ENCODE measurements at places on chromosomes 6 and 20. TPM values are rescaled to one million over a fixed set of nuclear protein-coding genes. Genes with fewer than 3 reads are reported as not detected.
A peak's percentile ranks its signal among the peaks of the same experiment; 100 is the strongest.

KCNK17 gene
- total RNA-seq = not detected

HCRTR2 gene
- total RNA-seq = not detected

PLEKHG1 gene
- total RNA-seq = 1.5 TPM

SMLR1 gene
- not detected for total RNA-seq

EXOC2 gene
- total RNA-seq = 18.8 TPM

PCK1 gene
- not detected for total RNA-seq

TCFL5 gene
- total RNA-seq = 5.9 TPM

MMP24 gene
- not detected for total RNA-seq

GRCh38 chr6:45946352-45946751 lies 69.3 kb downstream of the CLIC5 start:
- no peak for DNase-seq

- no peak for DNase-seq
Measured at GRCh38 chr20:19438488-19438887, 226.0 kb downstream of the SLC24A3 start.

GRCh38 chr20:49310705-49311104 lies 32.8 kb upstream of the ZNFX1 start:
- DNase-seq = no peak

DNA sequence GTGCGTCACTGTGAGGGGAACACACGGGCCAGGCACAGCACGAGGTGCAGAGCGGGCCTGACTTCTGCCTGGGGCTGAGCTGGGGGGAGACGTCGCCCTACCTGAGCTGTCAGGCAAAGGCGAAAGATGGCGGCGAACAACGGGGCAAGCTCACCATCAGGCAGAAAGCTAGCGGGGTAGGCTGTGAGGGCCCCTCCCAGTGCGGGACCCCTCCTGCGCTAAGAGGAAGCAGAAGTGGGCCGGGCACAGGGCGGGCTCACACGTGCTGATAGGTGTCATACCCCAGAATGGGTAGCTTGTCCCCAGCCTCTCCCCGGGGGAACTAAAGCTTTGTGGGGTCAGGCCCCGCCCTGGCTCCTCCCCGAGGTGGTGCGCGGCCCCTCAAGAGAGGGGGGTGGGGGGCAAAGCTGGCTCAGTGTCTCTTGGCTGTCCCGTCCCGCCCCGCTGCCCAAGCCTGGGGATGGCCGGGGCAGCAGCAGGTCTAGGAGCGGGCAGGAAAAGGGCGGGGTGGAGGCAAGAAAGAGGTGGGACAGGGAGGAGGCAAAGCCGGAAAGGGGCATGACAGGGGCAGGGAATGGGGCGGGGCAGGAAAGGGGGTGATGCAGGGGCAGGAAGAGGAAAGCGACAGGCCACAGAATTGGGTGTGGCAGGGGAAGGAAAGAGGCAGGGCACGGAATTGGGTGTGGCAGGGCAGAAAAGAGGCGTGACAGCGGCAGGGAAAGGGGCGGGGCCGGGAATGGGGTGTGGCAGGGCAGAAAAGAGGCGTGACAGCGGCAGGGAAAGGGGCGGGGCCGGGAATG lies 14.7 kb downstream of the UCKL1 start:
- peak; percentile 69 for DNase-seq

GRCh38 chr6:160227769-160228161 lies 30.9 kb downstream of the SLC22A2 start:
- DNase-seq = no peak

DNA sequence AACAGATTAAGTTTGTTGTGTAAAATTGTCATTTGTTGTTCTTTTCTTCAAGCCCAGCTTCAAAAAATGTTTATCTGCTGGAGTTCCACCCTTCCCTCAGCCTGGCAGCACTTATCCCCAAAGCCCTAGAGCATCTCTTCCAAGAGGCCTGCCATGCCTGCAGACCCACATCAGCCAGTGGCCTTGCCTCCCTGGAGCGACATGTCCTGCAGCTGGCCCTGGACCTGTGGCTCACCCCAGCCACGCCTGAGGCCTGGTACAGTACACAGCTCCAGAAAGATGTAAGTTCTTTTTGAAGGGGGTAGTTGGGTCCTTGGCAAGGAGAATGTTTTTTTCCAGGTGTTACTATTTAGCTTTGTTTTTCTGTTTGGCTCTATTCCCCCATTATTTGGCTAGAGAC lies 124.8 kb downstream of the CD164 start:
- no peak for DNase-seq

DNA sequence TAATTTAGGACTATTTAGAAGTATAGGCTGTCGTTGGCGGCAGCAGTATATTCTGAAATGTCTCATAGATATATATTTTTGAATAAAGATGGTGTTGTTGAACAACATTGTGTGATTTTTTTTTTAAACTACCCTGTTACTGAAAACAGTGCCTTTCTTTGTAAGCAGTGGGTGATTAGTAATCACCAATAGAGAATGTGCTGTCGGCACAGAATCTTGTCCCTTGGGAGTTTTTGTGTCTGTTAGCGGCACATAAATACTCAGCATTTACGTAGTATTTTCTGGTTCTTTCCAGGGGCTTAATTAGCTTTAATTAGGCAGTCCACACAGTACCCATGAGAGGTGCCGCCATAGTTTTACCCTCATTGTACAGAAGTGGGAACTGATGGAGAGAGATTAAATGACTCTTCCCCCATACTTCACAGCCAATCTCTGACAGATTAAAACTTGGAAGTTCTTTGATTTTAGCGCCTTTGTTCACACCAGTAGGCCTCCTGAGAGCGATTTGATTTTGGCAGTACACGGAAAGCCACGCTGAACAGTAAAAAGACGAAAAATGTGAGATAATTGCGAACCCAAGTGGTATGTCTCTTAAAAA lies 58.8 kb downstream of the RPRD1B start:
- no peak for DNase-seq

DNA sequence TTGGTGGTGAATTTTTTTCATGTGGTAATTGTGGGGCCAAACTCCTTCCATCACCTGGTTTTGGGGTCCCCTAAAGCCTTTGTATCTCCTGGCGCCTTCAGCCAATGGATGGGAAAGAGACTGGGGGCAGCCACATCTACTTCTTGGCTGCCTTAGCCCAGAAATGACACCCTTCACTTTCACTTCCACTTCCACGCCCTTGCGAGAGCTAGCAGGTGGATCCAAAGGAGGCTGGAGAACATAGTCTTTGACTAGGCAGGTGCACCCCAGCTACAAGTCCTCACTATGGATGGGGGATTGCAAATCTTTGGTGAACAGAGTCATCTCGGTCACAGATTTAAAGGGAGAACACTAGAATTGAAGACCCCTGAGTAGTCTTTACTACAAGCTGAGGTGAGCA lies 70.8 kb downstream of the NDUFAF5 start:
- DNase-seq = no peak

DNA sequence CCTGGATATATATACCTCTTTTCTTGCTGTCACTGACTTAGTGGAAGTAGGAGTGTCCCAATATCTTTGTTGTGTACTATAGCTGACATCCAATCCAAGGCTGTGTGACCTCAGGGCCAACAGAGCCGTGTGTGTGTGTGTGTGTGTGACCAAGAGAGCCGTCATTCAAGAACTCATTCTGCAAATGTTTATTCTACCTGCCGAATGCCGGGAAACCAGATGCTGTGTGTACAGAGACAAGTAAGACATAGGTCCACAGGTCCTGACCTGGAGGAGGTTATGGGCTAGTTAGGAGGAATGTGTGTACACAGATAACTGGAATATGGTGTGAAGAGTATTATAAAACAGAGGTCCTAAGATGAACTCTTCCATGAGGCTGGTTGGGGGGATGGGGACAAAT lies 190.0 kb downstream of the DHX35 start:
- DNase-seq = no peak

GRCh38 chr6:169843110-169843509 lies 91.7 kb downstream of the ERMARD start:
- DNase-seq = no peak

DNA sequence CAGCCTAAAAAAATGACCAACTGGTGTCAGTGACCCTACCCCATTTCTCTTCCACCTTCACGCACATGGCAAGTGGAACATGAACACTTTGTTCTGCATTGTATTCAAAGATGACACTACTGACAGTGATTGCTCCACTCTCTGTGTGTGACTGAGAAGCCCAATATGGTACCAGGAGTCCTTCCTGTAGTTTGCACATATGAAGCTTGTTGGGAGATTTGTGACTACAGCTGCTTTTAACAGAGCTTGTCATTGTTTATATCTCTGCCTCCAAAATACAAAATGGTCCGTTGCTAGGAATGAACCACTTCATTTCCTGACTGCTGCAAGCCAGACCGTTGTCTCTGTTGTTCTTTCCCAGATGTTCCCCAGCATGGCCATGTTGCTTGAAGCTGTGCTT lies 140.3 kb upstream of the TCF21 start:
- DNase-seq = no peak

GRCh38 chr6:44837255-44837654 lies 449.7 kb downstream of the CDC5L start:
- no peak for DNase-seq

DNA sequence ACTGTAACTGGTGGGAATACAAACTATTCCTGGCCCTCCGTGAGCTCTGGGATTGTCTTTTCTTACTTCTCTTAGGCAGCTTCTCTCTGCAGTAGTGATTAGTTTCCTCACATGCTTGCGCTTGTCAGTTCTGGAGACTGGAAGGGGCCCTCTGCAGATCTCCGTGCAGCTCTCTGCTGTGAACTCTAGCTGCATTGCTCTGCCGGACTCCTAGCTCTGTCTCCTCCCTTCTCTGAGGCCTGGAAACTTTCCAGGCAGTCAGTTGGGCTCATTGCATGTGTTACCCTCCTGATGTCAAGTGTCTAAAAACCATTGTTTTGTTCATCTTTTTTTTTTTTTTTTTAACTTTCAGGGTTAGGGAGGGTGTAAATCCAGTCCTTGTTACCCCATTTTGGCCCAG lies 102.3 kb downstream of the CTNNBL1 start:
- no peak for DNase-seq

- DNase-seq = no peak
Measured at GRCh38 chr20:6397115-6397514, 274.3 kb upstream of the FERMT1 start.

GRCh38 chr20:37869334-37869861 lies 33.5 kb upstream of the VSTM2L start:
- no peak for DNase-seq

DNA sequence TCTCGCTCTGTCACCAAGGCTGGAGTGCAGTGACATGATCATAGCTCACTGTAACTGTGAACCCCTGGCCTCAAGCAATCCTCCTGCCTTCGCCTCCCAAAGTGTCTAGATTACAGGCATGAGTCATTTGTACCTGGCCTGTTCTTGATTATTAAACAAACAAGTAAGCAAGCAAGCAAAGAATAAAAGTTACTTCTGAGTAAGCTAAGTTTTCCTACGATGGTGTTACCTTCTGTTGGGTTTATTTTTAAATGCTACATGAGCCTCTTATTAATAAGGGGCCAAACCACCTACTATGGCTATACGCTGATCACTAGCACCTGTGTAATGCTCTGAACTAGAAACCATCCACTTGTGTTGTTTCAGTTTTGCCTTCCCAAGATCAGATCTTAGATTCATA lies 50.8 kb downstream of the IL22RA2 start:
- no peak for DNase-seq

- DNase-seq = no peak
Measured at GRCh38 chr6:17220040-17220910, 60.9 kb upstream of the RBM24 start.

DNA sequence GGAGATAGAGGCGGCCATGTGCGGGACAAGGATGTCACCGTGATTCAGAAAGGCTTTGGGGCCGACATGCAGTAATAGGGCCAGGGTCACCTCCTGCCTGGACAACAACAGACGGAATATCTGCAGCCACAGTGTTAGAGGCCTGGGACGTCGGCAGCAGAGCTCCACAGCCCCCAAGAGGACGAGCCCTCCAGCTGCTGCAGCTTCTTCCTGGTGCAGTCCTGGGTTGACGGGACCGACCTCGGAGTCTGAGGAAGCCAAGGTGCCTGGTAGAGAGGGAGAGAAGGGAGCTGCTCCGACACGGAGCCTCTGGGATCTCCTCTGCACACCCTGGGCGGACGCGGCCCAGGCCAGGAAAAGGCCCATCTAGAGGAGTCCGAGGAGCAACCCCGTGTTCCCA lies 23.2 kb upstream of the CHRNA4 start:
- no peak for DNase-seq

DNA sequence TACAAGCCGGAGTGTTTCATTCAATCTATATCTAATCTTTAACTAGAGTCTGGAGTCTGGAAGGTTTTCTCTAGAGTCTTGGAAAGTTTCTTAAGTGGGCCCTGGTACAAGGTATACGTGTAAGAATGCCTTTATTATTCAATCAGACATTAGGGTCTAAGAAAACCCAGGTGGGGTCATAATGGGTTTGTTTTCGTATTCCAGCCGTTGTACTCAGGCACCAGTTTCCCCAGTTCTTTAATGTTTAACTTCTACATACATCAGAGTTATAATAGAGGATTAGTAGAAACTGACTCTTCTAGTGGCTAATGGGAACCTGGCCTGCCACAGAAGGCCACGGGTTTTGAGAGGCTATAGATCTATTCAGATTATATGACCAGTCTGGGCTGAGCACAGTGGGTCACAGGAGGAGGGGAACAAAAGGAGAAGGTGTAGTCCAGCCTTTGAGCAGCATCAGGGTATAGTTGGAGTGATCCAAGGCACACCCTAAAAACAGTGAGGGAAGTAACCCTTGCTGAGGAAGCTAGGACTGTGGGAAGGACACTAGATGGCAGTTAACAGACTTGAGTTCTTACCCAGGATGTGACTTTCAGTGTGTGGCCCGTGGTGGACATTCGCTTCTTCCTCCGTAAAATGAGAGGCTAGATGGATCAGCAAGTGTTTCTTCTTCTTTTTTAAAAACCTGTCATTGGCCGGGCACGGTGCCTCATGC lies 15.5 kb downstream of the FAM83B start:
- no peak for DNase-seq

GRCh38 chr6:70686548-70687133 lies 19.0 kb downstream of the SMAP1 start:
- no peak for DNase-seq

DNA sequence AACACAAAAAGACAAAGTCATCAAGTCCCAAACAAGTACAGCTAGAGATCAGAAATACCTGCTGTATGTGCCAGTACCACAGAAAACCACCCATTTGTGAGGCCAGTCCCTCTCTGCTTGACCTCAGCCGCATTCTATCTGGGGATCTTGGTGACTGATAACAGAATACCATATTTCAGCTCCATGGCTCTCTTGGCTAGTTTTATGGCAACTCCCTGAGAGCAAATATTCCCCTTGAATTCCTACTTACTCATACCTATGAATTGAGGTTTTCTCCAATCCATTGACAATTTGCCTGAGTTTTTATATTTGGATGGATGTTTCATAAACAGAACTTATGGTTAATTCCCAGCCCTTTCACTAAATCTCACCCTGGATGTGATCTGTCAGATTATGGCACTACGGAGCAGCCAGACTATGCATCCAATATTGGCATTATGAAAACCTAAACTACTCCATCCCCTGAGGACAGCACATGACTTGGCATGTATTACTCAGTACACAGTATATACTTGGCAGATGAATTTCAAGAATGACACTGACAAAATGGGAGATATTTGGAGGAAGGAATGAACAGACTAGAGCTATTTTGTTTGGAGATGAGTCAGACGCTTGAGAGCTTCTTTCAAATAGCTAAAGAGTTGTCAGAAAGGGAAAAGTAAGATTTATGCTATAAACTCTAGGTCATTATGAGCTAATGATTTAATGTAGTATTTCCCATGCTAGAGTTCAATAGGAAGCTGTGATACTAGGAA lies 95.7 kb downstream of the PRDM1 start:
- DNase-seq = no peak

GRCh38 chr6:136889271-136890193 lies 32.6 kb upstream of the SLC35D3 start:
- no peak for DNase-seq

All from CD4-positive, alpha-beta T cell (primary cell).